Nephron progenitor cell (in vitro differentiated cells): ENCODE measurements at places on chromosomes 3 and 15.

DNA sequence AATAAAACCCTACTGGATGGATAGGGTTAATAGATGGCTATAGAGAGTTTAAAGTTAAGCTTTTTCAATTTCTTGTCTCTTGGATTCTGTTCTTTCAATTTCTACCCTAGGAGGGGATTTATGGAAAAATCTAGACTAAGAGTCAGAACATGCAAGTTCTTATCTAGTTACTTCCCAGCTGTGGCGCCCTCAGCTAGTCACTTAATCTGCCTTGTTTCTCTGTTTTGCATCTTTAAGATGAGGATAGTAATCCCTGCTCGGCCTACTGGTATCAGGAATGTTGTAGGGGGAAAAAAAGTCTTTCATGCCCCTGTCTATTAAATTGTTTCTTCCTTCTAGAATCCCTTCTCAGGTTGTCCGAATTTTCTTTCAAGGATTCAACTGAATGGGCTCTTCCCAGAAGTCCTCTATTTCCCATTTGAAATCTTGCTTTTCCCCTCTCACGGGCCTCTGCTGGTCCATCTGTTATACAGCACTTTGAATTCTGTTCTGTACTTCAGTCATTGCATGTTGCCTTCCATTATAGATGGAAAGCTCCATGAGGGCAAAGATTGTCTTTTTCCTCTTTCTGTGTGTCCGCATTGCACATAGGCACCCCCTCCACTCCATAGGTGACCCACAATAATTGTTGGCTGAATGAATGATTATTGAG is 4.4 kb downstream of the KCTD6 start:
- DNase-seq, result no peak

GRCh38 chr15:89002281-89002761 is 85.9 kb upstream of the ABHD2 start:
- no peak for DNase-seq

- no peak for DNase-seq
Measured at GRCh38 chr15:100017140-100017539, 283.9 kb upstream of the LYSMD4 start.

DNA sequence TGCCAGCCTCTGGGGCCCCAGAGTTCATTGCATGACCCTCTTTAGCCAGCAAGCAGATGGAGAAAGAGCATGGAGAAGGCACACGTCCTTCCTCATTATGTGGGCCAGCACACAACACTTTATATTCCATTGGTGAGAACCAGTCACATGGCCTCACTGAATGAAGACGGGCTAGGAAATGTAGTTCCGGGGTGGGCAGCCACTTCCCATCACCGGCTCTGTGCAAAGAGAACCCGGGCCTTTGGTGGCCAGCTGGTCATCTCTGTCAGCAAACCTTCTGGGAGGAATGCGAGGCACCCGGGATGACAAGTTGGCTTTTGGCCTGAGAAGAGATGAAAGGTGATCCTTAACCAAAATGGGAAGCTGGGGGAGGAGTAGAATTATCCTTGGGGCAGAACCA is 90.2 kb upstream of the VGLL4 start:
- no peak for DNase-seq

- DNase-seq, result no peak
Measured at GRCh38 chr15:62706317-62706716, 336.2 kb upstream of the TPM1 start.

GRCh38 chr15:73265536-73266153 is 103.1 kb downstream of the HCN4 start:
- DNase-seq, result peak; percentile 55

DNA sequence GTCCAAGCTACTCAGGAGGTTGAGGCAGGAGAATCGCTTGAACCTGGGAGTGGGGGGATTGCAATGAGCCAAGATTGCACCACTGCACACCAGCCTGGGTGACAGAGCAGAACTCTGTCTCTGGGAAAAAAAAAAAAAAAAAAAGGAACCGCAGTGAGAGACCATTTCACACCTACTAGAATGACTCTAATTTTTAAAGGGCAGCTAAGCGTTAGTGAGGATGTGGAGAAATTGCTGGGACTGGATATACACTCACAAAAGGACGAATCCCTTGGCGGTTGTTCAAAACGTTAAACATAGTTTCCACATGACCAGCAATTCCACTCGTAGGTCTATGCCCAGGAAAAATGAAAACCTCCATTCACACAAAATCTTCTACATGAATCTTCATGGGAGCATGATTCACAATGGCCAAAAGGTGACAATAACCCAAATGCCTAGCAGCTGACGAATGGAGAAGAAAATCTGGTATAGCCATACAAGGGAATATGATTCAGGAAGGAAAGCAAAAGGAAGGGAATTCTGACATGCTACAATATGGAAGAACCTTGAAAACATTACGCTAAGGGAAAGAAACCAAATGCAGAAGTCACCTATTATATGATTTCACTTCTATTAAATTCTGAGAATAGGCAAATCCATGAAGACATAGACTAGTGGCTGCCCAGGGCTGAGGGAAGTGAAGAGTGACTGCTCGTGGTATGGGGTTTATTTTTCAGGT is 127.0 kb downstream of the CHSY1 start:
- no peak for DNase-seq

DNA sequence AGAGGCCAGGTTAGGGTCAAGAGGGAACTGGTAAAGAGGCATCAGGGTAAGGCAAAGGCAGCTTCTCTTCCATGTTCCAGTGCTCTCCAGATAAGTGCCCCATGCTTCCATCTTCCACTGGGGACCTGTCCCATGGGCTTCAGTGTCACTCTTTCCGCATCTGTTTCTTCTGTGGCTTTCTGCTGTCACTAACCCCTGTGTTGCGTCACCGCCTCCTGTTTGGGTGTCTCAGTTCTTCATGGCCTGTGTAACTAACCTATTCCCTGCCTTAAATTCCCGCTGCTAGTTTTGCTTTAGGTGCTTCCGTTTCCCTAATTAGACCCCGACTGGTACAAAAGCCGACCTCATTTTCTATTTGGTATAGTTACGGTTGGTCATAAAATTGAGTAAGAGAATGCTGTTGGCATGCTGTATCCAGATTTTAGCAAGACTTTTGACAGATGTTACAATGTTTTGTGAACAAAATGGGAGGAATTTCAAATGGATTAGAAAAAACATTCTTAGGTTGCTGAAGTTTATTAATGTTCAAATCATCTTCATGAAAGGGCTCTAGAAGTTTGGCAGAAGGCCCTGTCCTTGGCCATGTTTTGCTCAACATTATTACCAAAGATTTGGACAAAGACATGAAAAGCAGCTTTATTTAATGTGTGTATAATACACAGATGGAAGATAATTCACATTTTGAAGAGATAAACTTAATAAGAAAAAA is 245.3 kb downstream of the BBX start:
- DNase-seq, result no peak

- DNase-seq, result no peak
Measured at GRCh38 chr3:134426660-134427181, 52.5 kb upstream of the AMOTL2 start.

- no peak for DNase-seq
Measured at GRCh38 chr15:25770618-25771337, 92.3 kb downstream of the ATP10A start.

DNA sequence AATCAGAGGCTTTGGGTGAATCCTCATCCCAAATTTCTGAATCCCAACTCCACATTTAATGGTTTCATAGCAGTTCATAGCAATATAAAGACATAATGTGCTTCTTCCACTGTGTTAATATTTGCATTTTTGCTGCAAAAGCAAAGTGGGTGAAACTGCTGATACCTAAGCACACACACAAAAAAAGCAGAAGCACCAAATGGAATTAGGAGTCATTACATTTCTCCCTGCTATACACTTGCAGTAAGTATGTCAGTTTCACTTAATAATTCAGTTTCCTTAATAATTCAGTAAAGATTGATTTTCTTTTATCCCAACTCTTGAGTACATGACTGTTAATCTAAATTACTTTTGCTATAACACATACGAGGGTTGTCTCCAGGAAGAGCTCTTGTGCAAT is 48.9 kb upstream of the ALCAM start:
- no peak for DNase-seq

- no peak for DNase-seq
Measured at GRCh38 chr15:45128971-45129639, 574 bp downstream of the DUOXA1 start.

DNA sequence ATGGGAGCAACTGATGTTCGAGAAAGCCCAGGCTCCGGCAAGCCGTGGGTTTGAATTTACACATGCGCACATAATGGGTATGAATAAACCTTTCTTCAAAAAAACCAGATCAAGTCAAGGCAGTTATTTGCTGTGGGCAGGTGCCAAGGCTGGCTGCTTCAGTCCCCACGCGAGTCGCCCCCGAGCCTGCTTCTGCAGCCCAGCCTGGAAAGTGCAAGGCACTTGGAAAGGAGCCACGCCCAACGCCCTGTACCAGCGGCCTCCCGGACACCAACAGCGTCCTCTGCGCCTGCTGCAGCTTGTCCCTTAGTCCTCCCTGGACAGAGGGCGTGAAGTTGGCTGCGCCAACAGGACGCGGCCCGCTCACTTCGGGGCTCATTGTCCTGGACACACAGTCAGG is 68.9 kb downstream of the KLF15 start:
- peak; percentile 38 for DNase-seq

DNA sequence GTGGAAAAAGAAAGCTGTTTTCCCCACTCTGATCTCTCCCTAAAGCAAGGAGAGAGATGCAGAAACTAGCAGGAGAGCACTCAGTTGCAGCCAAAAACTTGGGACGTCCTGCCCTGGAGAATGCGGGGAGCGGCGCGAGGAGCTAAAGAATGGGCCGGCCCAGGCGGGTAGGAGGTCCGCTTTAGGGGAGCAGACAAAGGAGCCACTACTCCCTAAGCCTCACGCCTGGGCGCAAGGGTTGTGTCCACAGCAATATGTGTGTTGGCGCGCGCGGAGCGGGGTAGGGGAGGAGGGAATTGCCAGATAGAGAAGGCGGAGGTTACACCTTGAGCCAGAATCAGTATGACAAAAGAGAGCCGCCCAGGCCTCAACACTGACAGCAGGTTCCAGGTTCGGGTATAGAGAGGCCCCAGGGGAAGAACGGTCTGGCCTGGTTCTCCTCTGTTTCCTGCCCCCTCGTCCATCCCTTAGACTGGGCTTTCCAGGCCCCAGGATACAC is 2.9 kb downstream of the WNT5A start:
- DNase-seq, result peak; percentile 36

DNA sequence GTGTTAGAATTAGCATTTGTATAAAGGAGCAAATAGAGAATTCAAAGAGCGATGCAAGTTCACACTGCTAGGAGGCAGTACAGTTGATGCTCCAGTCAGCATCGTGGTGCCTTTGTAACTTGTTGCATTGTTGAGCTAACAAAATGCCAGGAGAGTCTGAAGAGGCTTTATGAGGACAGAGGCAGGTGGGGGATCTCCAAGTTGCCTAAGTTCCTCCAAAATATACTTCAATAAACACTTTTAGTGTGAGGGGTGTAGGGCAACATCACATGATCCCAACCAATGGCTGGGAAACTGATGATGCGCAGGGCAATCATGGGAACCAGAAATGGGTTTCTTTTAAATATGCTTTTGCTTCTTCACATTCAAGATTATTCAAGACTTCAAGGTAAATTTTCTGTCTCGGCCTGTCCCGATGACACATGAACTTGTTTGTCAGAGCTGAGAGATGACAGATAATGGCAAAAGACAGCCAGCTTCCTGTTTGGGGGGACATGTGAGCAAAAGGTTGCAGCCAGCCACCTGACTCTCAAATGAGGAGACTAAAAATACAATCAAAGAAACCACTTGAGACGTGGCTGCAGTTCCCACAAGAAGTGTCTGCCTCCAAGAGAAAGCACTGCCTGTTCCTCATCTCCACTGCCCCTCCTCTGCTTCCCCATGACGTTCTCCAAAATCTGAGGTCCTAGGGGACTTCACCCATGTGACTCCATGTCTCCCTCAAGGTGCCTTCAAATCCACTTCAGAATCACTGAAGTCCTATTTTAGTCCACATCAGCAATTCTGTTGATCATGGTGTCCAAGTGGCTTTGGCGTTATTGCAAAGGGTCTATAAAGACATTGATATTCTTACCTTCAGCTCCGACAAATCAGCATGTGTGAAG is 39.3 kb downstream of the KLHL6 start:
- DNase-seq, result no peak

GRCh38 chr3:140290105-140290504 is 355.1 kb downstream of the CLSTN2 start:
- DNase-seq, result no peak

DNA sequence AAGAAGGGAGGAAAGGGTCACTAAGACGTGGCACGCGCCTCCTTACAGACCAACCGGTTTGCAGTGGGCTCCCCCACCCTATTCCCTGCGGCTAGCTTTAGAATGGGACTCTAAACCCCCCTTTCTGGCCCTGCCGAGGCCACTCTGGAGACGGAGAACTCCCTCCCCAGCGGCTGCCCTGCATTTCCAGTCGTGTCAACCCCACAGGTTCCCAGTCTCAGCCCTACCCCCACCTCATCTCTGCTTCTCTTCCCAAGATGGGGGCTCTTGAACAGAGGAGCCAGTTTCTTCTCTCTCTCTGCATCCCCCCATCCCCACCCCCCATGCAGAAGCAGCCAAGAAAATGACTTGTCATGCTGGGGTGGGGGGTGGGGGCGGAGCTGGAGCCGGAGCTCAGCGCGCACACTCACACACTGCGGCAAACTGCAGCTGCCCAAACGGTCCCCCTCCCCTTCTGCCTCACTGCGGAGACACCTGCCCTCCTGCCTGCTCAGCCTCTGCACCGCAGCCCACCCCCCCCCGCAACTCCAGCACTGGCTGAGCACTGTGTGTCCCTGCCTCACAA is 871 bp downstream of the MAP1A start:
- peak; percentile 40 for DNase-seq

- no peak for DNase-seq
Measured at GRCh38 chr15:41341519-41341918, 8.8 kb downstream of the NUSAP1 start.

DNA sequence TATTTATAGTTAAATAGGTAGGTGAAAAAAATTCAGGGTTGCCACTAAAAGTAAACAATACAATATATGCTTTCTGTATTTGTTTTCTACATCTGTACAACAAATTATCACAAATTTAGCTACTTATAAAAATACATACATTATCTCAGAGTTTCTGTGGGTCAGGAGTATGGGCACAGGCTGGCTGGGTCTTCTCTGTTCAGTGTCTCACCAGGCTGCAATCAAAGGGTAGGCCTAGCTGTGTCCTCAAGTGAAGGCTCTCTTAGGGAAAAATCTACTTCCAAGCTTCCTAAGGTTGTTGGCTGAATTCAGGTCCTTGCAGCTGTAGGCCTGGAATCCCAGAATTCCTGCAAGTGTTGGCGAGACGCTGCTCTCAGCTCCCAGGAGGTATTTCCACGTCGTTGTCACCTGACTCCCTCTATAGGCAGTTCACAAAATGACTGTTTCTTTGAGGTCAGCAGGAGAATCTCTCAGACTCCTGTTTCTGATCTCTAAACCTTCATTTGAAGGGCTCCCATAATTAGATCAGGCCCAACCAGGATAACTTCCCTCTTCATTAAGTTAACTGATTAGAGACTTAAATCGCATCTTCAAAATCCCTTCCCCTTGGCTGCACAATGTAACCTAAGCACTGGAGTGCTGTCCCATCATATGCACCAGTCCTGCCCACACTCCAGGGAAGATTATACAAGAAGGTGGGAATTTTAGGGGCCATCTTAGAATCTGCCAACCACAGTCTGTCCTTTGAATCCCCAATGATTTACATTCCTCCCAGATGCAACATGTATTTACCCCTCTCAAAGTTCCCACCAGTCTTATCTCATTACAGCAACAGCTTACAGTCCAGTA is 296.6 kb downstream of the SUCLG2 start:
- DNase-seq, result peak; percentile 18
